Activated CD8-positive, alpha-beta memory T cell treated with anti-CD3 and anti-CD28 coated beads for 4 hours (primary cell): ENCODE measurements at places on chromosomes 12 and 14.

DNA sequence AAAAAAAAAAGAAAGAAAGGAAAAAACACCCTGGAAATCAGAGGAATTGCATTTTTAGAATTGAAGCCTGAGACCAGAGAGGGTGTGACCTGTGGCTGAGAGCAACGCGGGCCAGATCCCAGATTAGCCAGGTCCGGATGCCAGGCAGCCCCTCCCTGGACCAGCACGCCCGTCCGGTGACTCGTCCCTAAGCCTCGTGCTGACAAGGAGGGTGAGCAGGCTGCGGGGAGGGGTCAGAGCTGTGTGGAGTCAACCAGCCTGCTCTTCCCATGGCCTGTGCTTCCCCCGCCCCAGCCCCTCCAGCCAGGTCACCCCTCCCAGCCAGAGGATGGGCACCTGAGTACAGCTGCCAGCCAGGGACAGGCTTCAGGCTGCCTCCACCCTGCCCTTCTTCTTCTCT lies 4.2 kb upstream of the KLC1 start:
- DNase-seq = no peak

DNA sequence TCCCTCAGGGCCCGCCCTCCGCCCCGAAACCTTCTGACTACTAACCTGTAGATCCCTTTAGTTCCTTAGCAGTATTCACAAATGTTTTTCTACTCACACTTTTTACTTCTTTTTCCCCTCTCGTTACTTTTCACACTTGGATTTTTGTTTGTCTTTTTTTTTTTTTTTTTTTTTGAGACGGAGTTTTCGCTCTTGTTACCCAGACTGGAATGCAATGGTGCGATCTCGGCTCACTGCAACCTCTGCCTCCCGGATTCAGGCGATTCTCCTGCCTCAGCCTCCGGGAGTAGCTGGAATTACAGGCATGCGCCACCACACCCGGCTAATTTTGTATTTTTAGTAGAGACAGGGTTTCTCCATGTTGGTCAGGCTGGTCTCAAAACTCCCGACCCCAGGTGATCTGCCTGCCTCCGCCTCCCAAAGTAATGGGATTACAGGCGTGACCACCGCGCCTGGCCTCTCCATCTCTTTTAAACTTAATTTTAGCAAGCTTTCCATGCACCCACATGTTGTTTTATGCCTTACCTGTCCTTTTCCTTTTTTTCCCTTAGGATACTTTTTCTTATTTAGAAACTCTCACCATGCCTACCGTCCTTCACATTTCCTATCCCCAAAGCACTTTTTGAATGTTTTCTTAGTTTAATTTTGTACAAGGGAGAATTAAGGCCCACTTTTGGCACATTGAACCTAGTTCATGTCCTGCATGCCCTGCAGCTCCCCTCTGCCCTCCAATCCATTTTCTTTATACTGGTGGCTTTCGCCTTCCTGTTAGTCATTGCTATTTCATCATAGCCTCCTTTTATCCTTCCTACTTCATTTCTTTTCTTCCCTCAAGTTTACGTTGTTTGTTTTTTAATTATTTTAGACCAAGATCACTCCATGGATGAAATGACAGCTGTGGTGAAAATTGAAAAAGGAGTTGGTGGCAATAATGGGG lies 1.1 kb downstream of the SP1 start:
- no peak for DNase-seq

- no peak for DNase-seq
These were observed 174.6 kb downstream of the ESRRB start for GRCh38 chr14:76550534-76550933.

DNA sequence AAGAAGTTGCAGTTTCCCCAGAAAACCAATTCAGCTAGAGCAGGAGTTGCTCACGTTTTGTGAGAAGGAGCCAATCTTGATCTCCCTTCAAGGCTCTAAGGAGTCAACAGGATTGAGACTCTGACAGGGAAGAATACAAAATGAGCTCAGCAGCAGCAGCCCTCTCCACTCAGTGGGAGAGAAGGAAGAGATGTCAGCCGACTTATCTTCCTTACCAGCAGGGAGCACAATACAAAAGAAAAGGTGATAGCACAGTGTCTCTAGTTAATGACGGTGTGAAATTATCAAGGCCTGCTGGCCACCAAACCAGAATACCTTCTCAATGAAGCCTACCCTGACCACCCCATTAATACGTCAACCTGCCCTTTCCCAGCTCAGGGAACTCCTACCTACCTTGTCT lies 223.6 kb upstream of the TMPO start:
- DNase-seq = no peak

DNA sequence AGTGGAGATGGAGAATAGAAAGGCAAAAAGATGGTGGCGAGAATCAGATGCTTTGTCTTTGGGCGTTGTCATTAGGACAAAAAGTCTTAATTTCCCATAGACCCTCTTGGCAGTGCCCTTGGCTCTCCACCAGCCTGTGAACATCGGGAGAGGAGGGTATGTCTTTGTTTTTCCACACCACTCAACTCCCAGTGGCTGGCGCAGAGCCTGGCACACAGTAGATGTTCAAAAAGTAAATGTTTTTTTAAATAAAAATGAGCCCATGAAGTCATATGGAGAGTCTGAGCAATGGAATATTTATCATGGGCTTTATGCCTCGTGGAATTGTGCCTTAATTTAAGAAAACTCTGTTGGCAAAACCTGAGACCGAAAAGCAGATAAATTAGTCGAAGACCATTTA lies 90.4 kb downstream of the SRGAP1 start:
- no peak for DNase-seq

DNA sequence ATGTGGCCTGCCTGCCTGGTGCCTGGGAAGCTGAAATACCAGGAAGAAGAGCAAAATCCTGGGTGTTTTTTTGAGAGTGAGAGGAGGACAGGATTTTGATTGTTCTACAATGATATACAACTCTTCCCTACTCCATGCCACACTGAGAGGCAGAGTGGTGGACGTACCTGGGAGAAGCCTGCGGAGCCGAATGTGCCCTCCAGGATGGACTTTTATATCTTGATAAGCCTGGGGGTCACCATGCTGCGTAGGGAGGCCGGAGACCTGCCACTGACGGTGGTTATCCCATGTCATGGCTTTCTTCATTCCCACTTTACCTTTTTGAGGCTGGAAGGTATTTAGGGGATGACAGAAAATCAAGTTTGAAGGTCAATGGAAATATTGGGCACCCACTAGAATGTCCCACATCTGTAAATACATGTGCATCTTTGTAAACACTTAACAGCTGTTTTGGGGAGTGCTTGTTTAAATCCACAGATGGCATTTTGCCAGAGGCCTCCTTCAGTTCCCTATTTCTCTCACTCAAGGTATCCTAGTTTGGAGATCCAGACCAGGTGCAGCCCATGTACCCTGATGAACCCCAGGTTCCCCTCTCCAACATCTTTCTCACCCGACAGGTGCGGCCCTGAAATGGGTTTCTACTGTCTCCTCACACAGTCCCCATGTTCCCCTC lies 1.1 kb upstream of the GLT1D1 start:
- no peak for DNase-seq

- no peak for DNase-seq
These were observed 309.1 kb upstream of the FKBP4 start for GRCh38 chr12:2485681-2486080.

DNA sequence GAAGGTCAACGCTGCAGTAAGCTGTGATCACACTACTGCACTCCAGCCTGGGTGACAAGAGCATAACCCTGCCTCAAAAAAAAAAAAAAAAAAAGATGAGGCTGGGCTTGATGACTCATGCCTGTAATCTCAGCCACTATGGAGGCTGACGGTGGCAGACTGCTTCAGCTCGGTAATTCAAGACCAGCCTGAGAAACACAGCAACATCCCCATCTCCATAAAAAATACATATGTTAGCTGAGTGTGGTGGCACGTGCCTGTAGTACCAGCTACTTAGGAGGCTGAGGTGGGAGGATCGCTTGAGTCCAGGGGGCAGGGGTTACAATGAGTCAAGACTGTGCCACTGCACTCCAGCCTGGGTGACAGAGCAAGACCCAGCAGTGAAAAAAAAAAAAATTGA lies 50.4 kb downstream of the GXYLT1 start:
- peak; percentile 16 for DNase-seq

- no peak for DNase-seq
These were observed 37.2 kb downstream of the FBXO21 start for GRCh38 chr12:117152793-117153775.

GRCh38 chr12:46489951-46490388 lies 117.4 kb upstream of the SLC38A2 start:
- DNase-seq = no peak

GRCh38 chr14:39228509-39229221 lies 5.0 kb upstream of the MIA2 start:
- DNase-seq = no peak

- no peak for DNase-seq
These were observed 126.9 kb downstream of the SLC25A47 start for GRCh38 chr14:100450049-100450448.

- no peak for DNase-seq
These were observed 25.9 kb downstream of the FOXN3 start for GRCh38 chr14:89391123-89391522.

DNA sequence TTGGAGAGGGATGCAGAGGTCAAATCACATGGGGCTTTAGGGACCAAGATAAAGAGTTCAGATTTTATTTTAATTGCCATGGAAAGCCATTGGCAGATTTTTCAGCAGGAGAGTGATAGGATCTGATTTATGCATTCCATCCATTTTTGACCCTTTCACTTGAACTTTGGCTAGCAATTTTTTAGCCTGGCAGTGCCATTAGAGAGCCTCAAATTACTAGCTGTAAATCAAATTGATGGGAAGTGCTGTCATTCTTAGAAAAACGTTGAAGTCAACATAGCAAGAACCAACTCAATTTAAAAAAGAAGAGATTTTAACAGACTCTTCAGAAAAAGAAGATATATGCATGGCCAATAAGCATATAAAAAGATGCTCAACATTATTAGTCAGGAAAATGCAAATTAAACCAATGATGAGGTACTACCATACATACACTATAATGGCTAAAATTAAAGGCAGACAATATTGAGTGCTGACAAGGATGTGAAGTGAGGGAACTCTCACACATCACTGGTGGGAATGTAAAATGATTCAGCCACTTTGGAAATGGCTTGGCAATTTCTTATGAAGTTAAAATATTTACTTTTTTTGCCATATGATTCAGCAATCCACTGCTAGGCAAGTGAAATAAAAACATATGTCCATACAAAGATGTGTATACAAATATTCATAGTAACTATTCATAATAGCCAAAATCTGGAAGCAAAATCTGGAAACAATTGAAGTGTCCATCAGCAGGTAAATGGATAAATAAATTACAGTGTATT lies 89.7 kb downstream of the PTCSC3 start:
- DNase-seq = no peak

- DNase-seq = no peak
These were observed 7.2 kb downstream of the RBMS2 start for GRCh38 chr12:56528846-56529245.

- no peak for DNase-seq
These were observed 48.1 kb downstream of the DAD1 start for GRCh38 chr14:22540811-22541360.

DNA sequence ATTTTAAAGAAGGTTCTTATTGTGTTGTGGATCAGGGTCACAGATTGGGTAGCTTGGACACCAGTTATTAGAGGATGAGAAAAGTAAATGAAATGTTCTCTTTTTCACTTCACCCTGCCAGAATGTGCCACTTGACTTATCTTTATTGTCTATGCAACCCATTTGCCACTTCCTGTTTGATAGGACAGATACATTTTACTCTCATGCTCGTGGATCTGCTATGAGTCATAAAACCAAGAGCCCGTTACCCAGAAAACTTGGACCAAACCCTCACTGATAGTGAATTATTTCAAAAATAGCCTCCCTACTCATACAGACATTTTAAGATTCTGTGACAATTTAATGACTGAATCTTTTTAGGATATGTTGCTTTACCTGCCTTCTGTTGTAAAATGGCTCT lies 1.8 kb downstream of the ISCA2 start:
- DNase-seq = no peak

GRCh38 chr12:29241821-29242591 lies 92.9 kb downstream of the FAR2 start:
- DNase-seq = no peak
